Amniotic stem cell (primary cell): ENCODE measurements at places on chromosomes 1 and 21.

GRCh38 chr1:162872981-162873380 lies 12.0 kb upstream of the CCDC190 start:
- no peak for DNase-seq

- no peak for DNase-seq
These were observed 121.7 kb upstream of the RUNX1 start for GRCh38 chr21:35170818-35171217.

DNA sequence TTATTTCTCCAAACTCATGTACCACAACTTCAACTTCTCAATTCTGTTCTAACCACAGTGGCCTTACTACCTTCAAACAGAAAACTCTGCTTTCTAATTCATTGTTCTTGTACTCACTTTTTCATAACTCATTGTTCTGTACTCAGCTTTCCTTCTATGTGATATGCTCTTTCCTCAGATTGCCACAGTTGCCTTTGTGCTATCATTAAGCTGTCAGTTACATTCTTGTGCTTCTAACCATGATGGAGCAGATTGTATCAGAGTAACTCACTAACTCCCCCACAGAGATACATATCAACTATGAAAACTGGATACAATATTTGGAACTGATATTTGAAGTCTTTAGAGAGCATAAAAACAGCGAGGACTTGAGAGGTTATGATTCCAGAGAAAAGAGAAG lies 1213.7 kb downstream of the KCNT2 start:
- DNase-seq = no peak

GRCh38 chr1:230204842-230205241 lies 137.8 kb downstream of the GALNT2 start:
- no peak for DNase-seq

DNA sequence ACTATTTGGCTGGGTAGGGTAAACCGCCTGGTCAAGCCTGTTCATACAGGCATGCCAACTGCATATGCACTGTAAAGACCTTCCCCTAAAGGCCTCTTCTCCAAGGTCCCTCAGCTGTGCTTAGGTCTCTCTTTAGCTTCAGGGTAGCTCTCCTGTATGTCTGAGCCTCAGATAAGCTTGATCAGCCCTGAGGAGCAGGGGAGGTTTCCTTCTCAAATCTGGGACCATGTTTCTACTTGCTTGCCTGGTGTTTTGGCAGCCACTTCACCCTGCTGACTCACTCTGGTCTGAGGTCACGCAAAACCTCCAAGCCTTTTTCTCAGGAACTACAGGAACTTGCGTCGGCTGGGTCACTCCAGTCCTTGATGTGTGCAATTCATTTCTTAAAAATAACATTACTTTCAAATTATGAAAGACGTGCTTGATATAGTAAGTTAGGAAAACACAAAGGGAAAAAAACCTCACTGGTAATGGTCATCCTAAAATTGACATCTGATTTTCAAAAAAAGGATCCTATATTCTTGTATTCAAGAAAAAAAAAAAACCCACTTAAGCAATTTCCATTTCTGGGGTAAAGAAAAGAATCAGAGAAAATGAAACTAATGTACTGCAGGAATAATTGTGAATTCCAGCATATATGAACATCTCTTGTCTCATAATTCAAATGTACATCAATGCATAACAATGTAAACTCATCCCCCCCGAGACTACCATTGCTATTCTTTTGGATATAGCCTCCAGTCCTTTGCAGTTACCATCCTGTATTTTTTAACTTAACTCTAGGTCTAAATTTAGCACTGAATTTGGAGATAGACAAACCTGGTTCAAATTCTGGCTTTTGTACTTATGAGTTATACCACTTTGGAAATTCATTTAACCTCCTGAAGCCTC lies 24.8 kb upstream of the RNF19B start:
- peak; percentile 64 for DNase-seq

DNA sequence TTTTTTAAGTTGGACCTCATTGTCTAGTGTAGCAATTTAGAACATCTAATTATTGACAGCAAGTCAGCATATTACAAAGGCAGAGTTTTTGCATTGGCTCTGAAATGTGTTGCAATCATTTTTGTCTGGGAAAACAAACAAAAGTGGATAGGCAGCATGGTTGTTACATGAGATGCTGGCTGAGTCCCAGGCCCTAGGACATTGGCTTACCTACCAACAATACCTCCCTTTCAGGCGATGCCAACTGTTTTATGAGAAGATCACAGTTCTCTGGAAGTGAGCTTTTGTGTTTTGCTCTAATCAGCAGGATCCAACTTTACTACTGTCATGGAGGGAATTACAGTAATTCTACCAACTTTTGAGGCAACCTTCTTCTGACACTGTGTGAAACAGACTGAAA lies 71.5 kb upstream of the CXADR start:
- DNase-seq = no peak

DNA sequence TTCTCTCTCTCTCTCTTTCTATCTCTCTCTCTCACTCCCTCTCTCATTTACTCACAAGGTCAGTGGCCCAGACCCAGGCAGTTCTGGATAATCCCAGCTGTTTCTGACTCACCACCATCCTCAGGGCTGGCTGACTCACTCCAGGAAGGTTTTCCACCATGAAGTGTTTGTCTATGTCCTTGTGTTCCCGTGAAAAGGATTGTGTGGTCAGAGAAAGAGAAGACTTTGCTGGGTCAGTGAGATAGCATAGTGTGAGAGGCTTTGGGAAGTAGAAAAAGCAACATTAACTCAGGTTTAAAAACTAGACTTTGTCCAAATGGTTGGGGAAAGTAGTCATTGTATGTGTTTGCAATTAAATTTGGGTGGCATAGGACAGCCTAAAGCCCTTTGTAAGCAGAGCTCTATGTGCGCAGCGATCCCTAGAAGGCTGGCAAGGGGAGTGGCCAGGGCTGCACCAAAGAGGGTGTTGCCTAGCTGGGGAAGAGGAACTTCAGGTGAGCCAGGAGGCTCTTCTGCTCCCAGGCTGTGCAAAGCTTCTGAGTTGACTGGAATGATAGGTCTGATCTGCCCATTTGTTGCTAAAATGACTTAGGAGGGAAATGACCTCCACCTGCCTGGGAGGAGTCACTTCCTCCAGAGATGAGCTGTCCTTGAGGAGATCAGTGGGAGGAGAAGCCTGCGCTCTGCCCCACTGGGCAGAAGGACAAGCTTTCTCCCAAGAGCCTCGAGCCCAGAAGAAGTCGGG lies 4.9 kb upstream of the CAPN2 start:
- peak; percentile 93 for DNase-seq

DNA sequence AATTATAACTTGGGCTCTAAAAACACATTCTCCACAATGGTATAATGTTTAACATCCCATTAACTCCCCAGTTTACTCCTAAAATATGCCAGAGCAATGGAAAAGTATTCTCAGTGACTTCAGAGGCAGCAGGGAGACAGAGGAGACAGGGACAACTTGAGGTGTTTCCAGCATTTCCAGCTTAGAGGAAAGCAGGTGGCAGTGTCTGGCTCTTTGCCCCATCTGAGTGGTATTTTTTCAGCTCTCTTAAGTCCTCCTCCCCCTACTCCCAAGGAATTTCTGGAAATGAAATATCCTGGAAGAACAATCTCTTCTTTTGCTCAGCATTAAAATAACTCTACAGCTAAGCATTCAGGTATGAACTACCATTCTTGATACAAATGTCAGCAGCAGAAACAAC lies 10.8 kb upstream of the ERMAP start:
- DNase-seq = no peak

DNA sequence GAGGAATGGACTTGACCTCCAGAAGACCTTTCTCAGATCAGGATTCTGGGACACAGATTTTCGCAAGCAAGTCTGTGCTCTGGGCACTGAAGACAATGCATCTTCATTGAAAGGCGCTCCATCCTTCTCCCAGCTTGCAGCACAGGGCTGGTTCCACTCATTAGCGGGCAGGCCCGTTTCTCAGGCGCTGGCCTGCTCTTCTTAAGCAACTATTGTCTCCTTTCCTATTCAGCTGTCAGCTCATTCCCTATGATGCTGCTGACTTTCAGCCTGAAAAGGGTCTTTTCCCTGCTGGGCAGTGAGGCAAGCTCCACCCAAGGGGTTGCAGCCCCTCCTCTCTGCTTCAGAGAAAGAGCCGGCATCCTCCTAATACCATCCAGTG lies 91.9 kb upstream of the PLXNA2 start:
- no peak for DNase-seq

DNA sequence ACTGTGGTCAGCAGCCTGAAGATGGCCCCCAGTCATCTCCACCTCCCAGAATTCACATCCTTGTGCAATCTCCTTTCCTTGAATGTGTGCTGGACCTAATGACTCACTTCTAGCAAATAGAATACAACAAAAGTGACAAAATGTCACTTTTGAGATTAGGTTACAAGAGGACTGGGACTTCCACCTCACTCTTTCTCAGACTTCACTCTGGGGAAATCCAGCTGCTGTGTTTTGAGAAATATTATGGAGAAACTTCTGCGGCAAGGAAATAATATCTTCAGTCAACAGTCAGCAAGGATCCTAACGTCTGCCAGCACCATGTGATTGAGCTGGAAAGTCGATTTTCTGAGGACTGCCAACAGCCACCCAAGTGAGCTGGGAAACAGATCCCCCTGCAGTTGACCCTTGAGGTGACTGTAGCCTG lies 70.5 kb upstream of the GADD45A start:
- DNase-seq = no peak

DNA sequence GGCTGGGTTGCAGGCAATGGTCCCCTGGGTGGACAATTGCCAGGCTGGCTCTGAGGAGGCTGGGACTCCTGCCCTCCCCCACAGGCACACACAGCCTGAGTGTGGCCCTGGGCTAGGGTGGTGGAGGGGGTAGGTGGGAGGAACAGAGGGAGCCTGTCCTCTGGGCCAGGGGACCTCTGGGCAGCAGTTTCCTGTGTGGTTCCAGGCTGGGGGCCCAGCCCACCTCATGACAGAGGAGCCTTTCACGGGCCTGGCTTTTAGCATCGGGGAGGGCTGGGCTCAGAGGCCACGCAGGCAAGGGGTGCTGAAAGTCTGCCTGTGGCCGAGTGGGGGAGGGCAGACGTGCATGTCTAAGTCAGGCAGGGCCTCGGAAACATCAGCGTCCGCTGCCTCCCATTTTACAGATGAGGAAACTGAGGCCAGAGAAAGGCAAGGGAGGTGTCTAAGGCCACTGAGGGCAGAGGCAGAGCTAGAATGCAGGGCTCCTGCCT lies 7.0 kb downstream of the EXTL1 start:
- no peak for DNase-seq
